ENCODE measurements at places on chromosomes 5 and 9.

DNA sequence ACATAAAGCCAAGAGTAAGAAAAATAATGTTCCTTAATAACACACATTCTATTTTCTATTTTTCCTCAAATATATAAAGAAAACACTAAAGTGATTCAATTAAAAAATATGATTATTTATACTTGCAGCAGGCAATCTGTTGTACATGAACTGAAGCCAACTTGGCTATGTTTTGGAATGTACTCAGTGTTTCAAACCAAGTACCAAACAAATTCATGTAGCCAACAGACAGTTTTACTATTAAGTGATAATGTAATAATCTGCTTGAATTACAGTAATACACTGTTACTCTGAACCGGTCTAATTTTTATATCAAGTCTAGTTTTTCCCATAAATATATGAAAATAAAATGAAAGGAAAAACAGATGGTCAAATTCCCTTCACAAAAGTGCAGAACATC, 58.0 kb downstream of the CEP120 start:
- no peak for DNase-seq

- DNase-seq = no peak
Observed at GRCh38 chr9:116151199-116151598, 2.4 kb upstream of the PAPPA start.

- DNase-seq = no peak
Observed at GRCh38 chr9:137276473-137277328, 825 bp upstream of the TOR4A start.

GRCh38 chr5:67855523-67855922, 360.0 kb upstream of the PIK3R1 start:
- DNase-seq = no peak

DNA sequence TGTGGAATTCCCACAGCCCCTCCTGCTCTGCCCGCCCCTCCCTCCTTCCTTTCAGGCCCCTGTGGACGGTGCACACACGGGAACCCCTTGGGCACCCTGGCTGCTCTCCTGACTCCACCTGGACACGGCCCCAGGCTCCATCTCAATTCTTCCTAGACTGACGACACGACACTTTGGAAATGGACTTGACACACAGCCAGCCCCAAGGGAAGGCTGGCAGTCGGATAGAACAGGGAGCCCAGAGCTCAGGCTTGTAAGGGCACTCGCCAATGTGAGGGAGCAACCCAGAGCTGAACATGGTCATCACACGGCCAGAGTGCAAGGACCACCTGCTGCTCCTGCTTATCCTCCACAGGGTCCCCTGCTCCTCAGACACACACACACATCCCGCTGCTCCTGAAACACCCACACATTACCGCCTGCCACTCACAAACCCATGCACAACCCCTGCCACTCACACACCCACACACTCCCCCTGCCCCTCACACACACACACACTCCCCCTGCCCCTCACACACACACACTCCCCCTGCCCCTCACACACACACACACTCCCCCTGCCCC, 8.9 kb downstream of the SLC9A3 start:
- no peak for DNase-seq

- no peak for DNase-seq
Observed at GRCh38 chr9:75990576-75991304, 100.3 kb downstream of the PCSK5 start.

GRCh38 chr5:27266184-27266583, 227.8 kb upstream of the CDH9 start:
- DNase-seq = no peak

Measured in stimulated activated CD4-positive, alpha-beta T cell treated with anti-CD3 and anti-CD28 coated beads, Interleukin-12 subunit alpha, Interleukin-12 subunit beta, amount 100 ng/mL, for 24 hours (primary cell).